ENCODE measurements at places on chromosomes 2 and 18. TPM values are rescaled to one million over a fixed set of nuclear protein-coding genes. Genes with fewer than 3 reads are reported as not detected.

The RBM44 gene
- 5.1 TPM for total RNA-seq

GRCh38 chr2:230455005-230455684 is 39.1 kb downstream of the SP100 start:
- no peak for DNase-seq

The PFN4 gene
- total RNA-seq = 0.47 TPM

DNA sequence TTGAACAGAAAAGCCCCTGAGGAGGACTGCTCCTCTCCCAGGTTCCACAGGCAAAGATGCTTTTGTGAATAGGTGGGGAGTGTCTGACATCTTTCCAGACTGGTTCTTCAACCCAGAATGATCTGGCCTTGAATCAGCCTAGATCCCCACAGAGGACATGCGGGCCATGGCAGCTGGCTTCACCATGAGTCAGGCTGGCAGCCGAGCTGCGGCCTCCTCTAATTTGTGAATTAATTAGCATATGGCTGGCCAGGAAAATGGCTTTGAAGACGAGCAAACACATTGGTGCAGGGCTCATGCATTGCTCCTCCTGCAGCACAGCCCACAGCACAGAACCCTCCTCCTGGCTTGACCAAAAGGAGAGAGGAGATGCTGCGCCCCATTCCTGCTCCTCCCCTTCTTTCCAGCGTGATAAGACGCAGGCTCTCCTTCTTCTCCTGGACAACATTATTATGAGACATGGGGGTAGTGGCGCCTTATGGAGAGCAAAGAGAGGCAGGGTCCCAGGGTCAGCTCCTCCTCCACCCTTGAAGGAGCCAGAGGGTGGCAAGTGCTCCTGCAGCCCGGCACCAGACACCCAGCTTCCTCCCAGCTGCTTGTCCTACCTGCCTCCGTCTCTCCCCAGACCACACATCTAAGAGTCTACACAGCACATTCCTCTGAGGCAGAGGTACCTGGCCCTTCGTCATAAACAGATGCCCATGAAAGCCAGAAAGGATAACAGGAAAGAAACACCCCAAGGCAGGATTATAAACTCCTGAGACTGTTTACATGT is 66.7 kb downstream of the EDAR start:
- DNase-seq = peak; percentile 29

DNA sequence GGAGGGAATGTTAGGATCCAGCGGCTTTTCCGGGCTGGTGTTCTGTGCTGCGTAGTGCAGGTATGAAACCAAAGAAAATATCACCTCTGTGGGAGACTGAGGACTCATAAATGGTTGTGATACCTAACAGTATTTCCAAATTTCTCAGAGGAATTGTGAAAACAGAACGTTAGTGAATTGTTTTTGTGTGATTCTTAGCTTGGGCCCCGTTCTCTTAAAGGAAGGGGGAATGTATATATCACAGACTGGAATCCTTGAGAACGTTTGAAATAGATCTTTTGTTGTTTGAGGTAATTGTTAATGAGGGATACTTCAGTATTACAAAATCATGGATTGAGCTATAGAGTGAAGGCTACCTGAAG is 834 bp downstream of the ZNF638 start:
- no peak for DNase-seq

The FBXO48 gene
- 0.94 TPM for total RNA-seq

- no peak for DNase-seq
Observed at GRCh38 chr2:19488009-19488691, 129.7 kb upstream of the OSR1 start.

DNA sequence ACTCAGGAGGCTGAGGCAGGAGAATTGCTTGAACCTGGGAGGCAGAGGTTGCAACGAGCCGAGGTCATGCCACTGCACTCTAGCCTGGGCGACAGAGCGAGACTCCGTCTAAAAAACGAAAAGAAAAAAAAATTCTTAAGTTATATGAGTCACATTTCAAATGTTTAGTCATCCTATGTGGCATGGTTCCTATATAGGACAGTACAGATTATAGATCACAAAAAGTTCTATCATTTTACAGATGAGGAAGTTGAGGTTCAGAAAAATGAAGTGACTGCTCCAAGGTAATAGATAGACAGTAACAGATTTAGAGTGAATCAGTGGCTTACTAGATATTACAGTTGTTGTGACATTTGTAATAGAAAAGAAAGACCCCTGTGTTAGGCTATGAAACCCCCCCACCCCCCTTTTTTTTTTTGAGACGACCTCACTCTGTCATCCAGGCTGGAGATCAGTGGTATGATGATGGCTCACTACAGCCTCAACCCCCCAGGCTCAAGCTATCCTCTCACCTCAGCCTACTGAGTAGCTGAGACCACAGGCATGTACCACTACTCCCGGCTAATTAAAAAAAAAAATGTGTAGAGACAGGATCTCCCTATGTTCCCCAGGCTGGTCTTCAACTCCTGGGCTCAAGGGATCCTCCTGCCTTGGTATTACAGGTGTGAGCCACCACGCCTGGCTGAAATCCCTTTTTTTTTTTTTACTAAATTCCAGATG is 22.7 kb downstream of the PTPN4 start:
- no peak for DNase-seq

DNA sequence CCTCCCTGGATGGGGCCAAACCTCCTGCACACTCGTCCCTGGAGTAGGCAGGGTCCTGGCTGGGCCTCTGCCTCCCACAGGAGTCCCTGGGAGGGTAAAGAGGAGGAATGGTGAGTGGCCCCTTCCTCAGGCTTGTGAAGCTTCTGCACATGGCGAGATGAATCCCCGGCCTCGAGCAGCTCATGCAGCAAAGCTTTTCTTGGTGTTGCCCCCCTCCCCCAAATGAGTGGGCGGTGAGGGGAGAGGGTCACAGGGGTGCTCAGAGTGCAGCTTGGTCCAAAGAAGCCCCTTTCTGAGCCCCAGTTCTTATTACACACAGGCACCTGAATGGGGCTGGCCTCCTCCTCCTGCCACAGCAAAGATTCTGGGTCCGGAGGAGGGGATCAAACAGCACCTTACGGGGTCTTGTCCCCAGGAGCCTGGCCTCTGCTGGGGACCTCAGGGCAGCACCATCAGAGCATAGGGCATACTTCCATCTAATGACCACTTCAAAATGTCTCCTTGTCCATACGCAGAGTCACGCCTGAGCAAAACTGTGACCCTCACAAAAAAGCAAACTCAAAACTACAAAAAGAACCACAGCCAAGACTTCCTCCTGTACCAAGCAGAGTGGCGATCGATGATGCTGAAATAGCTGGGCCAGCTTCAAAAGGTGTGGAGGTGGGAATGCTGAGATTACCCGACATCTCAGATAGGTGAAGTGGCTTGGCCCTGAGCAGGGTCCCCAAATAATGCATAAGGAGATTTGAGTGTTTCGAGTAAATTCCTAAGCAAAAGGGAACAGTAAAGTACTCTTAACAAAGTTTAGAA is 148.4 kb upstream of the TWIST2 start:
- DNase-seq = no peak

DNA sequence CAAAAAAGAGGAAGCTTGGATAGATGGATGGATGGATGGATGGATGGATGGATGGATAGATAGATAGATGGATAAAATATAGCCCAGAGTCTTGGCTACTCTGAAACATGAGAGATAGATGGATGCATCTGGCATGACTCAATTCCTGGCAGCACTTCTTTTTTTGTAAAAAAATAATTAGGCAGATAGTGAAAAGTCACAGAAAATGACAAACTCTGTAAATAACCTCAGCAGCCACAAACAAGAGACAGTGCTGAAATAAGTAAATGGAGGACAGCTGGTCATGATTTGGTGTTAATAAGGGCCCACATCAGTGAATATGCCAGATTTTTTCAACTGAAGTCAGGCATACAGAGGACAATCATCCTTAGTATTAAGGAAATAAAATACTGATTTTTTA is 585.0 kb upstream of the GCFC2 start:
- DNase-seq = no peak

DNA sequence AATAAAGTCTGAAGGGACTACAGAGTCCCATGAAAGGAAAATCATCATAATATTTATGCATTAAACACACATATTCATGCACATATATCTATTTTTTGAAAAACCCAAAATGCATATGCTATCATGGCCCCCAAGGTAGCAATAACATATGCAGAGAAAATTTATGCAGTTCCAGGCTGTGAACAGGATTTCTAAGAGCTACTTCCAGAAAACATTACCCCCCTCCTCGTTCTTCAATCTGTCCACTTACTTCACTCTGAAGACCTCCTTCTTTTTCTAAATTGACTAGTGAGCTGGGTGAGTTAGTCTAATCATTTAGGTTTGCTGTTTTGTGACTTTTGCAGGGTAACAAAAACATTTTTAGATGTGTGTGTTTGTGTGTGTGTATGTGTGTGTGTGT is 376.4 kb upstream of the ZEB2 start:
- DNase-seq = no peak

The SLC23A3 gene
- total RNA-seq = 0.31 TPM

The BOLA3 gene
- 24.5 TPM for total RNA-seq

The OSBPL6 gene
- total RNA-seq = 22.3 TPM

The MRO gene
- 0.94 TPM for total RNA-seq

The KCNK3 gene
- 3.6 TPM for total RNA-seq

DNA sequence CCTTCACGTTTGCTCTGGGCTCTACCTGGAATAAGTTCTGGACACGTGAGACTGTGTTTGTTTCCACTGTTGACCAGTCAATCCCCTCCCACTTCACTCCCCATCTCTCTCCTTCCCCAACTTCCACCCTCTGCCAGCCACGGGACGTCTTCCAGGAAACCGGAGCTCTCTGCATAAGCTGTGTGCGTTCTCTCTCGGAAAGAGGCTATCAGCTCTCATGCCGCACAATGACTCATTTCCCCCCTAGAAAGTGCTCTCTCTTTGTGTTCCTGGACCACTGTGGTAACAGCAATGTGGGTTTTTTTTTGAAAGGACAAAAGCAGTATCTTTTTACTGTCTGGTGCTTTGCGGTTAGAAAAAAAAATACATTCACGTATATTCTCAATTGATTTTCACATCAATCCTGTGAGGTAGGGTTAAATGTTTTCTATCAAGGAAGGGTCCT is 10.2 kb downstream of the PROKR1 start:
- DNase-seq = no peak

- no peak for DNase-seq
Observed at GRCh38 chr2:68250652-68251186, 1.6 kb downstream of the PPP3R1 start.

Measured in occipital lobe (tissue), 3 donors.